Stimulated activated CD4-positive, alpha-beta T cell treated with anti-CD3 and anti-CD28 coated beads, TNF-alpha, amount 100 ng/mL, for 48 hours (primary cell): ENCODE measurements at places on chromosomes 5 and 9.

- no peak for DNase-seq
Measured at GRCh38 chr9:130896233-130897014, at the start of gene QRFP. TSS of gene QRFP (minus strand) at chr9:130896812. CDS start at chr9:130893838, 2,974 bp downstream.

- no peak for DNase-seq
Measured at GRCh38 chr5:55429613-55430253, 105.0 kb downstream of the PLPP1 start.

DNA sequence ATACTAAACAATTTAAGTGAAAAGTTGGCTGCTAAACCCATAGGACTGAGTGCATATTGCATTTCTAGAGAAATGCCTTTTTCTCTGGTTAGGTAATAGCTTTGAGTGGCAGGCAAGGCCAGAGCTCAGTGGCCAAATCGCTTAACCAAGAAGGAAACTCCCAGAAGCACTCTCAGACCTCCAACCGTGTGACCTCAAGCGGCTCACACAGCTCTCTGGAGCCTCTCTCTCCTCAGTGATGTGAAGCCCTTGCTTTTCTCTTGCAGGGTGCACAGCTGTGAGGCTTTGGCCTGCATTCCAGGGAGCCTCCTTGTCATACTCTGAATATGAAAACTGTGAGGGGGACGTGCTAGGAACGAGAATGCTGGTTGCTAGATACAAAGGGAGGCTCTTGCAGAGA is 106.7 kb downstream of the INSYN2B start:
- no peak for DNase-seq

- no peak for DNase-seq
Measured at GRCh38 chr9:132560616-132561202, 21.7 kb upstream of the BARHL1 start.

- DNase-seq: no peak
Measured at GRCh38 chr9:83199240-83199639, 136.3 kb upstream of the RASEF start.

DNA sequence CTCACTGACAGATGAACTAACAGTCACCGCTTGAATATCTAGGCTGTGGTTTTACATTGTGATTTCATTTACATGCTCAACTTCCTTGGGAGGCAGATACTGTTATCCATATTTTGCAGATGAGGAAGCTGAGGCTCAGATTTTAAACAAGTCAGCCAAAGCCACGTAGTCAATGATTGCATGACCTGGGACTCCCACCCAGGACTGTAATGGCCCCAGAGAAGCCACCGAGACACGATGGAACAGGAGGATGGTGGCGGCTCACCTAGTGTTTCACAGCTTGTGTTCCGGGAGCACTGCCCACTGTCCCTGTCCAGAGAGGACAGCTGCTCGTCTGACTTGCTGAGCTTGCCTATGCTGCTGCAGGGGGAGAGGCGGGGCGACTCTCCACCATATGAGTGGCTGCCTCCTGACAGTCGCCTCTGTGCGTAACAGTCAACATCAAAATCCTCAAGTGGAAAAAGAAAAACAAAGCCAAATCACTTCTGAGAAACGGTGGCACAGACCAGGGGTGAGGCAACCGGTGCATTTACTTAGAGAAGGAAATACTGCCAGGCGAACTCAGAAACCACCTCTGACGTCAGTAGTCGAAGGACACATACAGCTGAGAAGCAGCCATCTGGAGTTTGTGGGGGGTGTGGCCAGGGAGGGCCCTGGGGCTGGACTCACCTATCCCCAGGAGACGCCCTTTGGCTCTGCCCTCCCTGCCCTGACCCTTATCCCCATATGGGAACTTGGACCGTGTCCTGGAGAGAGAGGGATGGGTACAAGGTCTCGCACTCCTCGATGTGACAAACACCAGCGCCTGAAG is 82.5 kb downstream of the PRRT1B start:
- peak; percentile 24 for DNase-seq

DNA sequence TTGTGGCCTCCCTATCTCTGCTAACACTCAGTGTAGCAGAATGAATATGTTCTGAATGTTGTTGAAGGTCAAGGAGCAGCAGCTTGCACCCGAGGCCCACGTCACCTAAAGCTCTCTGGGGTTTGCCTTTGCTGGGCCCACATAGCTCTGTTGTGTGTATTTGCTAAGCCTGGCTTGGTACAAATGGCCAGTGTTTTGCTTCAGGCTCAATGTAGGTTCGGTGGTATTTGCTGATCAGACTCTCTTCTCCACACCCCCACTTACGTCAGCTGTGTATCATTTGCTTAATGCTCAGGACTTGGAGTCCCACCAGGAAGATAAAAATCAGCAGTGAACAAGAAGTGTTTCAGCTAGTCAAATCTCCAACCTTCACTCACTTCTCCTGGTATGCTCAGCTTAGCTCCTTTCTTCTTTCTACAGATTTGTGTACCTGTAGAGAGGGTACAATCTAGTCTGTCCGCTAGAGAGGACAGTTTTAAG is 4.8 kb upstream of the RFESD start:
- no peak for DNase-seq

DNA sequence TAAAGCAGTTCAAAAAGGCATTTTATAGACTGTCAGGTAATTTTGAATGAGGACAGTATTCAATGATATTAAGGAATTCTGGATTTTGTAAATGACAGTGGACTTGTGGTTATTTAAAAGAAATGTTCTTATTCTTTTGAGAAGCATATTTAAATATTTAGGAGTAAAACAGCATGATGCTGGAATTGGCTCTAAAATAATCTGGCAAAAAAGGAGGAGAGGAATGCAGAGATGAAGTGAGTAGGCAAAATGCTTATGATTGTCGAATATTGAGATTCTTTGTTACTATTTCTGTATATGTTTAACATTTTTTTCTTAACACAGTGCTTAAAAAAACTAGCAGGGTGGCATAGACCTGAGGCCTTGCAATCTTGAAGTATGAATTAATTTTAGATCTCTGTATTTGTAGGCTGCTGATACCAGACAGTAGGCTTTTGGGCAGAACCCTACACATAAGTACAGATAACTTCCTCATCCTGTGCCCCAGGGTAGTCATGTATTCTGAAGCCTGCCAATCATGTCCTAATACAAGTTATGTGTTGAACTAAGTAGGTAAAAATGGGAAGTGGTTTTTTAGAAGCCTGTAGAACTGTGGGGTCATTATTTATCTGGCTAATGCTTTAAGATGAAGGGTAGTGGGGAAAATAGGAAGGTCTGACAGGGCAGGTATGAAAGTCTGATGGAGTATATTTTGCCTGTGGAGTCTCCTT is 9.4 kb downstream of the CD180 start:
- no peak for DNase-seq

GRCh38 chr9:107945961-107946360 is 456.4 kb upstream of the KLF4 start:
- DNase-seq: no peak

DNA sequence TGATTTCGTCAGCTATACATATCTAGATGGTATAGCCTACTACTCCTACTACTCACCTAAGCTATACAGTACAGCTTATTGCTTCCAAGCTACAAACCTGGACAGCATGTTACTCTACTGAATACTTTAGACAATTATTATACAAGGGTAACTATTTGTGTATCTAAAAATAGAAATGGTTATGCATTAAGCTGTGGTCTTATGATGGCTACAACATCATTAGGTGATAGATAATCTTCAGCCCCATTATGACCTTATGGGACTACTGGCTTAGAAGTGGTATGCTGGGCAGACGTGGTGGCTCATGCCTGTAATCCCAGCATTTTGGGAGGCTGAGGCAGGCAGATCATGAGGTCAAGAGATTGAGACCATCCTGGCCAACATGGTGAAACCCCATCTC is 40.2 kb downstream of the CERT1 start:
- no peak for DNase-seq

DNA sequence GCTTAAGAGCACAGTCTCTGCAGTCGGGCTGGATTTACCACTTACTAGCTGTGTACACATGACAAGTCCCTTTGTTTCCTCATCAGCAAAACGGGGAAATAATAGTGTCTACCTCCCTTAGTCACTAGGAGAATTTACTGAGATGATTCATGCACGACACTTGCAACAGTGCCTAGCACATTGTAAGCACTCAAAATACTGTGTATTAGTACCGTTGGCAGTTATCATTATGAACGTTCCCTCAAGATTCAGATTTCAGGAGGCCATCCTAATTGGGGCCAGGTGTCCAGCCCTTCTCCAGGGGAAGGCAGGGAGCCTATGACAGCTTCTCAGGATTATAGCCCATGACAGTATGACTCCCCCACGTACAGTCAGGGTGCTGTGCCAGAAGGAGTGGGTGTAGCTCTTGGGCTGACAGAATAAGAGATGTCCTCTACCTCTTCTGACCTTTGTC is 164.3 kb downstream of the DOCK2 start:
- no peak for DNase-seq

GRCh38 chr9:136332482-136332983 is 5.2 kb downstream of the GPSM1 start:
- no peak for DNase-seq

- DNase-seq: no peak
Measured at GRCh38 chr5:165723931-165724330, 2218.5 kb downstream of the MAT2B start.

DNA sequence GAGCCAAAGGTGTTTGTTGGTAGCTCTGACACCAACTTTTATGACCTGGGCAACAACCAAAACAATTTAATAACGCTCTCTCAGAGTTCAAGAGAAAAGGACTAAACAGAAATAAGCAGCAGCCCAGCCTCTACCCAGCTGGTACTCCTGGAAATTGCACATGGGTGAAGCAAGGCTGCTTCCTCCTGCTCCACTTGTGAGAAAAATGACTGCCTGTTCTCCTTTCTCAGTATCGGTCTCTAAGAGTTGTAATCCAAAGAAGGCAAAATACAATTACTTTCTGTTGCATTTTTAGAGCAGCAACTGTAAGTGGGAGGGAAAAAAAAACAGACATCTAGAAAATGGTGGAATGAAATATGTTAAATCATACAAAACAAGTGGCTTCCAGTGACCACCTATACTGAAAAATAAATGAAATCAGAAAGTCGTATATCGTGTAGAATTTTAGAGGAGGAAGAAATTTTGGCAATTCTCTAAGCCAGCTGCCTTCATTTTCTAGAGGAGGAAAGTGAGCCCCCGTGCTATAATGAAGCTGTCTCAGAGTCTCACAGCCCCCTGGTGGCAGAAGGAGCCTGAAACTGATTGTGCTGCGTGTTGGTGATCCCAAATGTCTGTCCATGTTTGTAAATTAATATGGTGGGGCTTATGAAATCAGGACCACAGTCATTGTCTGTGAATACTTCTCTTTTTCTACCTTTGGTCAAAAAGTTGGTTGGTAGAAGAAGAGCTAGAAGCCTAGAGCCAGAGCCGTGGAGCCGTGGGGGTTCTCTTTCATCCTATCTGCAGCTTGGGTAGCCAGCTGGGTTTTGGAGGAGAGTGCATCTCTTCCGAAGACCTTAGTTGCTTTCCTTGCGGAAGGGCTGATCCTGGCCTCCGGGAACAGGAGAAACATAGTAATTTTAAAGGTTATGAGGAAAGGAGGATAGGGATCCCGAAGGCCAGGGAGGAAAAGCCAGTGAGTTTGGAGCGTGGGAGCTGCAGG is 139.9 kb downstream of the PIP5K1B start:
- no peak for DNase-seq

- no peak for DNase-seq
Measured at GRCh38 chr5:749101-749670, 35.3 kb downstream of the ZDHHC11B start.

- no peak for DNase-seq
Measured at GRCh38 chr5:123585871-123586270, 73.9 kb downstream of the CSNK1G3 start.

DNA sequence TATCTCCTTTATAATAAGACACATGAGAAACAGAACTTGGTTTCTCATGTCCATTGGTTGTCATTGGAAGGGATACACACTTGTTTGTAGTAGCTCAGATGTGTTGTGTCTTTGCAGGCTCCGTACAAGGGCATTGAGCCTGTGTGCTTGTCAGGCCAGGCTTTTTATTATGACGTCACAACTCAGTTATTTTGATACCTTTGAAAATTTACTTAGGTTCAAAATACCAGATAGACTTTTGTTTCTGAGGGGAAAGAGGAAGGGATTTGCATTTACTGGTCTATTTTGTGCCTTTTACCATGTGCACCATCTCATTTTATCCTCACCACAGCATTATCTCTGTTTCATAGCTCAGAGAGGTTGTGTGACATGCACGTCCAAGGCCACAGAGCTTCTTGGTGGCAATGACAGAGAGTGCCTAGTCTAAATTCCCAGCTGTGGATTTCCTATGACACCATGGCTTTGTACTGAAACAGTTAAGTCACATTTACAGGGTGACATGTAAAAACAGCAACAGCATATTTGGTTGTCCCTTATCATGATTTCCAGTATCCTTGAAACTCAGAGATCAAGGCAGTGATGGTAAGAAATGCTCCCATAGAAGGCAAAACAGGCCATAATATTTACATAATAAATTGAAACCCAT is 268.7 kb downstream of the AOPEP start:
- no peak for DNase-seq

- DNase-seq: no peak
Measured at GRCh38 chr5:111762895-111763294, 5.9 kb upstream of the NREP start.

DNA sequence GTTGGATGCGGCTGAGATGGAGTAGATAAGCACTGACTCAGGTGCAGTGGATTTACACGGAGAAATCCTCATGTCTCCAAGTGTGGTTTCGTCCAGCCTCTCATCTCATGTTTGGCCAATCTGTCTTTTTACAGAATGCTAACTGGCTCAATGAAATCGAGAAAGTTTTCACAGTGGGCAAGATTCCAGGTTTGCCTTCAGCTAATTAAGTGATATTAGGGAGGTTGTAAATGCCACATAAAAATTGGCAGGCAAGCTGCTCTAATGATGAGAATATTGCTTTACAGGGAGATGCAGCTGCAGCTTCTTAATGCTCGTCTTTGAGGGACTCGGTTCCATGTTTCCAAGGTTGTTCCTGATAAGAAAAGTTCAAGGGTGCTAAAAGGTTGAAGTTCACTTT is 23.7 kb downstream of the BARHL1 start:
- DNase-seq: no peak

DNA sequence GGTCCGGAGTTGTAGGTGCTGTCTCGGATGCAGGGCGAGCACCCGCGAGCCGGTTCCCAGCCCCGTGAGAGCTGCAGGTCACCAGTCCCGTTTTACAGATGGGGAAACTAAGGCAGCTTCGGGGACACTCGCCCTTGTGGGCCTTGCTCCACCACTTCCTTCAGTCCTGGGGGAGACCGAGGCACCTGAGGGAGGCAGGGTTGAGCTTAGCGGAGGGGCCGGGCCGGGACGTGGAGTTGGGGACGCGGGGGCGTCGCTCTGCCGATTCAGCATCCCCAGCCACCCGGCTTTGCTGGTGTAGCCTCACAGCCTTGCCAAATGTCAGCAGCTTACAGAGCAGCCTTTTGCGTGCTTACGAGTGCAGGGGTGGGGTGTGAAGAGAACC is 530 bp downstream of the BBLN start:
- DNase-seq: peak; percentile 53
